ENCODE measurements at places on chromosomes 13 and 19.

GRCh38 chr13:71320452-71320851 lies 546.6 kb downstream of the DACH1 start:
- DNase-seq: no peak

- no peak for DNase-seq
These were observed 238.5 kb upstream of the STARD13 start for GRCh38 chr13:33524086-33524485.

- no peak for DNase-seq
These were observed 4.6 kb upstream of the TSHZ3 start for GRCh38 chr19:31353833-31354232.

DNA sequence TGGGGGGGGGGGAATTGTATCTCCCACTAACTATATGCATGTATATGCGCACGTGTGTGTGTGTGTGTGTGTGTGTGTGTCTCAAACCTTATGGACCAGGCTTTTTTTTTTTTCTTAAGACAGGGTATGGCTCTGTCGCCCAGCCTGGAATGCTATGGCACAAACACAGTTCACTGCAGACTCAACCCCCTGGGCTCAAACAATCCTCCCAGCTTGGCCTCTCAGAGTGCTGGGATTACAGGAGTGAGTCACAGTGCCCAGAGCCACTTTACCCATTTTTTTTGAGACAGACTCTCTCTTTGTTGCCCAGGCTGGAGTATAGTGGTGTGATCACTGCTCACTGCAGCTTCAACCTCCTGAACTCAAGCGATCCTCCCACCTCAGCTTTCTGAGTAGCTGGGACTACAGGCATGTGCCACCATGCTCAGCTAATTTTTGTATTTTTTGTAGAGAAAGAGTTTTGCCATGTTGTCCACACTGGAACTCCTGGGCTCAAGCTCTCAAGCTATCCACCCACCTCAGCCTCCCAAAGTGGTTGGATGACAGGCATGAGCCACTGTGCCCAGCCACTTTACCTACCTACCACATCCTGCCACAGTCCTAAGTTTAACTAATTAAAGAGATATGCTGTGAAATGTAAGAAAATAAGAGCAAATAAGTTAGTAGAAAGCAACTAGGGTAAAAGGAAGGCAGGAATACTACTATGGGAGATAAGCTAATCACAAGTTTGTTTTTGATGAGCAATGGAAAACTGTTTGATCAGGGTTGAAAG lies 2.4 kb downstream of the ZMYM5 start:
- DNase-seq: peak; percentile 45

All from kidney glomerular epithelial cell (primary cell).